ENCODE measurements at places on chromosomes 13 and 19.

- no peak for DNase-seq
Observed at GRCh38 chr19:19871932-19872331, 6.2 kb downstream of the ZNF253 start.

GRCh38 chr19:18697680-18698079 lies 14.2 kb downstream of the CRTC1 start:
- no peak for DNase-seq

- no peak for DNase-seq
Observed at GRCh38 chr13:79447741-79448140, 33.2 kb upstream of the NDFIP2 start.

- no peak for DNase-seq
Observed at GRCh38 chr13:98110749-98111148, 32.1 kb upstream of the FARP1 start.

- DNase-seq: no peak
Observed at GRCh38 chr13:50292081-50292480, 276.8 kb downstream of the KCNRG start.

DNA sequence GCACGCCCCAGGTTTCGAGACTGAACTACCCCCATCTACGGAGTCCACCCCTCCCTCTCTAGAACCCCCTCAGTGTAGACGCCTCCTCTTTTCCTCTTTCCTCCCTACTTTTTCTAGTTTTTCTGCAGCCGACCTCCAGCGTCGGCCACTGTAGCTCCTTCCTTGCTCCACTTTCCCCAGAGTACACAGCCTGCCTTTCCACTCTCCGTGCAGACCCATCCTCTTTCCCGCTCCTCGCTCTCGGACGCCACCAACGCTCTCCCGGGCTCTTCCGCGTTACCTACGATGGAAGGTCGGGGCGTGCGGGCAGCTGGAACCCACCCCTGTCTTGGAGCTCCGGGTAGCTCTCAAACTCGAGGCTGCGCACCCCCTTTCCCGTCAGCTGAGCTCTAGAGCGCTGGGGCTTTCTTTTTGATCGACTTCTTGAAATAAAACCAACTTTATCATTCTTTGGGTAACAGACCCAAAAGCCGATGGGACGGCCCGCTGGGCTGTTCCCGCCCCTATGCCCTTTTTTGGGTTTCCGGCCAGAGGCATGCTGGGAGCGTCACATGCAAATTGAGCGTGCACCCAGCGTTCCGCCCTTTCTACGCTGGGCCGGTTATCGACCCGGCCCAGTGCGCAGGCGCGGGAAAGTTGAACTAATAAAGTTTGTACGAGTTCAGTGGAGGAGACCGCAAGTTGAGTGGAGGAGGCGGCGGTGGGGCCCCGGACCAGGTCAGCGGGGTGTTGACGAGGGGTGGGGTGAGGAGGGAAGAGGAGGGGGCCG lies at the start of the genes BCL2L12 and IRF3:
Gene BCL2L12 (plus strand): TSS at position 583 of the 769 bp plus-strand sequence. CDS start 760 bp downstream, outside the sequence.
Gene IRF3 (minus strand): TSS at position 507 of the 769 bp plus-strand sequence. CDS start 1,019 bp downstream, outside the sequence.
- DNase-seq: no peak

DNA sequence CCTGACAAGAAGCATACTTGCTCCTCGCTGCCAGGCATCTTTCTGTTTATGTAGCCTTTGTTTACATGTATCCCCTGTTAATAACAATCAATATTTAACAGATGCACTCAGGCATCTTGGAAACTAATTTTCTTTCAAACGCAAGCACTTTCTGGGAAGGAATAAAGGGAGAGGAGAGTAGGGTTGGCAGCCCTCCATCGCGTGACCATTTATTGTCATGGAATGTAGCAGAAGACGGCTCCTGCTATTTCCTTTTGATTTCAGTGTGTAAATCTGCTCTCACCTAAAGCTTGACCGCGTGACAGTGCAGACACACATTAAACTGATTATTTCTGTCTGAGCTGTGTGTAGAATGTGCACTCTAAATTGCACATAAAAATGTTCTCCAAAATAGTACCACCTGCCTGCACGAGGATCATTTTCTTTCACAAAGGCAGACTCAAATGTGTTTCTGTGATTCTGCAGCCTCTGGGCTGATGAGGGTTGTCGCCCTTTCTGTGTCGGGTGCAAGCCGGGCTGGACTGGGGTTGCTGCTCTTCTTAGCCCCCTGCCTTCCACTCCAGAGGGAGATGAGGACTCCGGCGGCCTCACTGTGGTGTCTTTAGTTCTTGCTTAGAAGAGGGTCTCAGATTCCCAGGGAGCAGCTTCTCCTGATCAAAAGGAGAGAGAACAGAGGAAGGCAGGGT lies 223.5 kb upstream of the MAB21L1 start:
- DNase-seq: no peak

- no peak for DNase-seq
Observed at GRCh38 chr13:112730157-112730671, 40.4 kb downstream of the ATP11A start.

DNA sequence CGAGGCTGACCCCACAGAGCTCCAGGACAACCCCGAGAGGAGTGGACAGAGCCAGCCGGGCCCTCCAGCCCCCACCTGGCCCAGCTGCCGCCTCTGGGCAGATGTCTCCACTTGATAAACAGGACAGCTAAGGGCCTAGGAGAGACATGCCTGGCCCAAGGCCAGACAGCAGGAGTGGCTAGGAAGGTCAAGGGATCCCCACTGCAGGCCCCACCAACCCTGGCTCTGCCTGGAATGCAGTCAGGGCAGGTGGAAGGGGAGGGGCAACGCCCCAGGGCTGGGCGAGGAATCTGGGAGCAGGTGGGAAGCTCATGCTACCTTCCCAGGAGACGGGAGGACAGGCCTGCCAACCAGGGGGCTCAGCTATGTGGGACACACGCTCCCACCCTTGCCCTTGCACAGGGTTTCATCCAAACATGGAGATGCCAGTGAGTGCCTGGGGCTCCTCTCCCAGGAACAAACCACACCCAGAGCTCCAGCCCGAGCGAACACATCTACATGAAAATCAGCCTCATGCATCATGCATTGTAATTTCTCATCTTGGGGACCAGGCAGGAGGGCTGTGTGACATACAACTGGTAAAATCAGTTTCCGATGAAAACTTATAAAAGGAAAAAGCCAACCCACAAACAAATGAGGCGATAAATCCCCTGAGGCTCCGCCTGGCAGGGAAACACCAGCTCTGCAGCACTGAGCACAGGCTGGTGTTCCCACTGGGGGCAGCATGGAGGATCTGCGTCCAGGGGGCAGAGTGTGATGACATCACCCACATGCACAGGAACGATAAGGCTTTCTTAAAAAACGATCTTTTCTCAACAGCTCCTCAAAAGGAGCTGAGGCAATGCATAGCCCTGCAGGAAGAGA lies 25.0 kb downstream of the SH3GL1 start:
- no peak for DNase-seq

GRCh38 chr19:52640916-52641315 lies 2.8 kb upstream of the ZNF83 start:
- no peak for DNase-seq

DNA sequence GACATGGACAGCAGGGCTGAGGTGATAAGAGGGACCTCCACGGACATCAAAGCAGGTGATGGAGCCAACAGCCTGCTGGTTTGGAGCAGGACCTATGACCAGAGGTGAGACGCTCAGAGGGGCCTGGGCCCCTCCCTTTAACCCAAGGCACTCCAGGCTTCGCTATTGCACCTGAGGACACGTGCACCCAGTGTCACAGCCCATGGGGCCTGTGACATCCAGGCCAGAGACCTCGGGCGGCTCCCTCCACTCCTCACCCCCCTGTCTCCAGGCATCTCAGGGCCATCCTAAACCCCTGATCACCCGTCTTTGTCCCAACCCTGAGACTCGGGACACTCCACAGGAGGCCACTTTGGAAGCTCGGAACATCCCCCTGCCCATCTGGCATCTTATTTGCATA lies 12.9 kb downstream of the ADGRE5 start:
- no peak for DNase-seq

DNA sequence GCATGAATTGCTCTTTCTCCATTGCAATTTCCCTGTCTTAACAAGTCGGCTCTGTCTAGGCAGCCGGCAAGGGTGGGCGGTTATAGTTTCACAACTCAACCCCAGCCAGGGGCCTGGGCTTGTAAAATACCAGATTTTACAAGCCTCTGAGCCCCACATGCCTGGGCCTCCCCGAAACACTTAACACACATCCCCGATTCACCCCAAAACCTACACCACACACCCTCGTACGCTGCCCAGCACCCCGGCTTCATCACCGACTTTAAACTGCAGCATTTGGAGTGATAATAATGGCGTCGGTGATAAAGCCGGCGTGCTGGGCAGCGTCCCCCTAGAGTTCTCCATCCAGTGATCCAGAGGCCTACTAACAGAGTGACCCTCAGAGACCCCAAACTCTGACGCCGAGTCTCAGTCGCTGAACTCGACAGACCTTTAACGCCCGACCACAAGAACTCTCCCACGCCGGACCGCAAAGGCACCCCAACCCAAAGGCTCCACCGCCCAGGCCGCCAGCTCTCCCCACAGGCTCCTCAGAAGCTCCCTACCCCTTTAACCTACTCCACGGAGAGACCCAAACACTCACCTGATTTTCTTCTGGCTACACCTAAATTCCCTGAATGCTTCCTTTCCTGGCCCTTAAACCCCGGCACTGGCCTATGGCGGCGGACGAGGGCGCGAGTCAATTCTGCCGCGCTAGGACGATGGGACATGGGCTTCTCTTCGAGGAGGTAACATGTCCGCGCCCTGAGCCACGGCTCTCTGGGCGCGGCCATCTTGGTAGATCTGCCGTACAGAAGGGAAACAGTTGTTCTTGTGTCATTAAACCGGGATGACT lies at the start of gene ZNF649:
Gene ZNF649 (minus strand): TSS at position 687 of the 835 bp plus-strand sequence. CDS start 4,910 bp downstream, outside the sequence.
- DNase-seq: no peak

- DNase-seq: no peak
Observed at GRCh38 chr13:30739761-30740642, 4.7 kb downstream of the ALOX5AP start.

- DNase-seq: no peak
Observed at GRCh38 chr13:44447783-44448321, 74.2 kb downstream of the SERP2 start.

DNA sequence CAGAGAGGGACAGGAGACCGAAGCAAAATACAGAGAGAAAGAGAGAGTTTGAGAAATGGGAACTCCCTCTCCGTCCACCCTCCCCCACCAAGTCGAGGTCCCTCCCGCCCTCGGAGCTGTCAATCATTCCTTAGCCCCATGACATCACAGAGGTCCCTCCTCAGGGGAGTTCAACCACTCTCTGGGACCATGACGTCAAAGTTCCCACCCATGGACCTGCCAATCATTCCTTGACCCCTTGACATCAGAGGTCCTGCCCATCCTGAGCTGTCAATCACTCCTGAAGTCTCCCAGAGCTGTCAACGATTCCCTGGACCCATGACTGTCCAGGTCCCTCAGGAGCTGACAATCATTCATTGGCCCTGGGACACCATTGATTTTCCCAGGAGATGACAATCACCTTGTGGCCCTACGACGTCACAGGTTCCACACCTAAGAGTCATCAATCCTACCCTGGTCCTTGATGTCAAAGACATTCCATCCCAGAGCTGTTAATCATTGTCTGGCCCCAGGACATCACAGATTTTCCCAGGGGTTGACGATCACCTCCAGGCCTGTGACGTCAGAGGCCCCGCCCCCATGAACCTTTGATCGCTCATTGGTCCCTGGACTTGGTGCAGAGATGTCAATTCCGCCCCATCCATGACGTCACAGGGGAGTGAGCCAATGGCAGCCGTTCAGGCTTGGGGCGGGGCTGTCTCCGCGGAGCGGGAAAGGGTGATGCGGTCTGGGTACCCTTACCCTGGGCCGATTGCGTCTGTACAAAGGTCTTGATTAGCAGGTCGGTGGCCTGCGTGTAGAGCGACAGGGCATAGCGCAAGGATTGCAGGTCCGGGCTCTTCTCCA lies 61.7 kb downstream of the COLGALT1 start:
- no peak for DNase-seq

- no peak for DNase-seq
Observed at GRCh38 chr13:90455823-90456222, 891.7 kb upstream of the MIR17HG start.

DNA sequence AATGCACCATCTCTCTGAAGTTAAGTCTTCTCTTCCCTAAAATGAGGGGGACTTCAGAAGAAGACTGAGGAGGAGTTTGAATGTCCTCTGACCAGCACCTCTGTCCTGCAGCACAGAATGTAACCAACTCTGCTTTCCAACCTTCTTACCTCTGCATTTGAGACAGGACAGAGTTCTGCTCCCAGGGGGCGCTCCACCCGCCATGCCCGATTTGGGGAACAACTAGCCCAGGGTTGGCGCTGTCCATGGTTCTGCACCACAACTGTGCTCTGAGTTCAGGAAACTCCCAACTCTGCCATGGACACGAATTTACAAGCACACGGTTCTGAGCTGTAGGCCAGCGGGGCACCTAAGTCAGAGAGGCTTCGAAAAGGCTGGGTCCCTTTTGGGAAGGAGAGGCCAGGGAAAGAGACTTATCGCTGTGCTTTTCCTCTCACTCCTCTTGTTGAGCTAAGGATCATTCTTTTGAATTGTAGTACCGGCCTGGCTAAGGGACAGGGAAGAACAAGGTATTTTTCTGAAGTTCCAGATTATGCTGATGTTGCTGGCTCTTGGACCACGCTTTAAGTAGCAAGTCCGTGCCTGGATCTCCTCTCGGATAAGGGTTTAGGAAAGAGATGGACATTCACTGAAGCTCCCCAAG lies 22.2 kb downstream of the SIGLEC5 start:
- DNase-seq: no peak

DNA sequence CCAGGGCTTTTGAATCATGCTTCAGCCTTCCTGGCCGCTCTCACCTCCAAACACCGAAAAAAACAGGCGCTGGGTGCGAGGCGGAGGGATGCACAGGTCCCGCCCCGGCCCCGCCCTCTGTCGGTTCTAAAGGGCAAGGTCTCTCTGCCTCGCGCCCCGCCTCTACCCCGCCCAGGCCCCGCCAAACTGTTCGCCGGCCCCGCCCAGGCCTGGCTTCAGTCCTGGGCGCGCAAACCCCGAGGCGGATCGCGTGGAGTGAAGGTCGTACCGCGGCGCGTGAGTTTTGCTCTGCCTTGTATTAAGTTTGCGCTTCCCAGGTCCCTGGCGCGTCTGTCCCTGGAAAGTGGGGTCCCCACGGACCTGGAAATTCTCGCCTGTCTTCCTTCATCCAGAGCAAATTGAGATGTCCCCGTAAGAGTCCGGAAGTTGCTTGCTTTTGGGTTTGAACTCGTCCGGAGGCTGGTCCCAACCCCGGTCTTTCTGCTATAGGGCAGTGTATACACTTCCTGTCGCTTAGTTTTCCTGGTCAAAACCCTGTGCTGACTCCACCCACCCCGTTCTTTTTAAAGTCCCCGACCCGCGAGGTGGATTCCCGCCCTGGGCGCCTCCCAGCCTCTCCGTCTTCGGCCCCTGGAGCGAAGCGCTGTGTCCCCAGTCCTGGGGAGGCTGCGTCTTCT lies 8.4 kb downstream of the ZNF808 start:
- DNase-seq: no peak

- no peak for DNase-seq
Observed at GRCh38 chr19:41957161-41957837, 1.8 kb downstream of the RABAC1 start.

DNA sequence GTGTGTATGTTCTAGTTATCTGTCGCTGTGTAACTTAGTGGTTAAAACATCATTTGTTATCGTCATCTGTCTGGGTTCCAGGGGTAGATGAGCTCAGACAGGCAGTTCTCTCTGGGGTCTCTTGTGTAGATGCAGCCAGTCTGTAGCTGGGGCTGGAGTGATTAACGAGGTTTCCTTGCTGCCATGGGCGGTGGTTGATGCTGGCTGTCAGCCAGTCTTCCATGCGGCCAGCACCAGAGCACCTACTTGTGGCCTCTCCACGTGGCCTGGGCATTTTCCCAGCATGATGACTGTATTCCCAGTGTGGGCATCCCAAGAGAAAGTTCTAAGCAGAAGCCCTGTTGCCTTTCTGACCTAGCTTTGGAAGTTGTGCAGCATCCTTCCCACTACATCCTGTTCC lies 10.7 kb downstream of the ERCC5 start:
- DNase-seq: no peak

GRCh38 chr13:35165205-35165604 lies 223.1 kb downstream of the NBEA start:
- no peak for DNase-seq

- no peak for DNase-seq
Observed at GRCh38 chr19:1327125-1327524, 41.5 kb downstream of the EFNA2 start.

Measured in cortex of kidney (tissue), 1 donor.